Adrenal gland (tissue), 19 donors: ENCODE measurements at places on chromosomes 2 and 18. TPM values are rescaled to one million over a fixed set of nuclear protein-coding genes. Genes with fewer than 3 reads are reported as not detected.

- no peak for DNase-seq
These were observed 22.3 kb downstream of the ATP8B1 start for GRCh38 chr18:57780706-57781347.

Gene DGUOK
- total RNA-seq: 41.5 TPM

DNA sequence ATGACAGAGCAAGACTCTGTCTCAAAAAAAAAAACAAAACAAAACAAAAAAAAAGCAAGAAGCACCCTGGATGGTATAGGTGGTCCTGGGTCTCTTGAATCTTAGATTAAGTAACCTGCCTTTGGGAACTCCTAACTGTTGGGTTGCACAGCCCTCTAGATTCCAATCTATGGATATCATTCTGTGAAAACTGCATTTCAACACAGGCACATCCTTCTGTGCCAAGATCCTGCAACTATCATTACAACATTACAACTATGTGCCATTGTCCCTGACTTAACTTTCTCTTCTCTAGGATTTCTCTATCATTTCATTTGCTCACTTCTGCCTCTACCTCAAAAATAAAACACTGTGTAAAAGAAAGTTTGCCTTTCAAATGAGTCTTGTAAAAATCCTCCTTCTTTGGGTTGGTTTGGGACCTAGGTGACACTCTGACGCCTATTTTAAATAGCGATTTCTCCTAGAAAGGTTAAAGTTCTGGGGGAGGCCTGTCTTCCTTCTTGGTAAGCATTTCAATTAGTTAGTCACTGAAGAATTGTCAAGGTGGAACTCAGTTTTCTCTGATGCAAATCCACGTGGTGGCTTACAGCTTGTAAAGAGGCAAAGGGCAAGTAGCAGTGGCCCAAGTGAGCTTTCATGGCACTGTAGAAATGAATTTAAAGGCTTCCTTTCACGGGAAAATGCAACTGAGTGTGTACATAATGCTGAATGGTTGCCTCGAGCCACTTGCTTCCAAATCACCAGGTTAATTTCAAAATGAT lies 9.2 kb downstream of the LGALSL start:
- DNase-seq: no peak

Gene MFF
- total RNA-seq: 156 TPM

GRCh38 chr2:152227969-152228592 lies 52.5 kb upstream of the STAM2 start:
- no peak for DNase-seq

Gene TNFRSF11A
- 6.6 TPM for total RNA-seq

DNA sequence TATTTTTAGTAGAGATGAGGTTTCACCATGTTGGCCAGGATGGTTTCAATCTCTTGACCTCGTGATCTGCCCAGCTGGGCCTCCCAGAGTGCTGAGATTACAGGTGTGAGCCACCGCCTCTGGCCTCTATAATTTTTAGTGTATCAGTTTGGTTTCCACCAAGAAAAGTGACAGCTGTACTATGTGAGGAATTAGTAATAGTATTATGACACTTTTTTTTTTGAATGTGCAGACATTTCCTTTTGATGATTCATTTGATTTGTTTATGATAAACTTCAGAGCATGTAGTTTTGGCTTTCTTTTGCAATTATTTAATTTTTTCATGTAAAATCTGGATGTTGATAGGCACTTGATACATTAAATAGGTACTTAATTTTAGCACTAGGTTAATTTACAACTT lies 61.5 kb downstream of the PTPN4 start:
- no peak for DNase-seq

DNA sequence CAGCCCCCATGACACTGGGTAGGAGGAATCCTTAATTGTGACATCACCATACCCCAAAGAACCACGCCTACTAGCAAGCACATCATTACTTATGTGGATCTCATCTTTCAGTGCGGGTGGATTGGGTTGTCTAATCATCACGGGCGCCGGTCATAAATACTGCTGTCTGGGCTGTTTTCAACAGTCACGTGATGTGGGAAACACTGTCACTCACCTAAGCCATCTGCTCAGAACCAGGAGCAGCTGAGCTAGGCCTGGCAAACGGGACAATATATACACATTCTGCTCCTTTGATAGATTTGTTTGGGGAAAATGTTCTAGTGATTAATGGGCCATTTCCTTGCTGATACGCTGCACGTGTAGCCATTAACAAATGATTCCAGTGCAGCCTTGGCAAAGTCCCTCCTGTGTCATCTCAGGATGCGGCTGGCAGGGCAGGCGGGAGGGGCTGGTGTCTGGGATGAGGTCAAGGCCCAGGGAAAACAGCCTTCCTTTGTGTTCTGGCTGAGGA lies 145.9 kb upstream of the COPS8 start:
- no peak for DNase-seq

- DNase-seq: peak; percentile 58
These were observed 1.0 kb downstream of the ACVR1 start for GRCh38 chr2:157874997-157875640.

DNA sequence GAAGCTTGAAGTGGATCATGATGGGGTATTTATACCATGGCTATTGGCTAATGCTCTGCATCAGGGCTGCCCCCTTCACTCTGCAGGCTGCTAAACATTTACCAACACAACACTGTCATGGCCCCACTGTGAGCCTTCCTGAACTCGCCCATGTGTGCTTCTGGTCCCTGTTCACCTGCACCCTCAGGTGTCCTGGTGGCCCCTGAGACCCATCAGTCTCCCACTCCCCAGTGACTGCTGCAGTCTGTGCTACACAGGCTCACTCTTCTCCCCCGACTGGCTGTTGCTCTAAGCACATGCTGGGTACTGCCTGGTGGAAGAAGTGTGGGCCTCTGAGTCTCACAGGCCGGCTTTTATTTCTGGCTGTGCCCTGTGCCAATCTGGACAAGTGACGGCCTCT lies 183.0 kb upstream of the HS6ST1 start:
- no peak for DNase-seq

Gene CCDC85A
- total RNA-seq: 0.57 TPM

- DNase-seq: no peak
These were observed 1.7 kb downstream of the MYCN start for GRCh38 chr2:15941871-15942710.

- no peak for DNase-seq
These were observed 61.1 kb upstream of the RPL31 start for GRCh38 chr2:100940766-100941645.

DNA sequence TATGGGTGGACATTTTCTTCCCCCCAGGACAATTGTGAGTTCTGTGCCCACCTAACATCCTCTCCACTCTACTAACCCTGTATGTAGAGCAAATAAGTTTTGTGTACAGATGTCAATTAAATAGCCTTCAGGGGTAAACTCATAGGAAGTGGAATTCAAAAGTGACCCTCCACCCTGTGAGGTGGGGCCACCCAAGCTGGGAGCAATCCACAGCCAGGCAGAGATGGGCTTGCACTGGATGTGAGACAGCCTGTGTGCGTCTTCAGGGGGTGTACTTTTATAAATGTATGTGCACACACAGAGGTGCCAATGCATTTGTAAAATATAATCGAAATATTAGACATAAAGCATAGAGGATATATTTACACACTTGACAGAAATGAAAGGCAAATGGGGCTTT lies 33.1 kb upstream of the ATP6V1B1 start:
- DNase-seq: no peak

DNA sequence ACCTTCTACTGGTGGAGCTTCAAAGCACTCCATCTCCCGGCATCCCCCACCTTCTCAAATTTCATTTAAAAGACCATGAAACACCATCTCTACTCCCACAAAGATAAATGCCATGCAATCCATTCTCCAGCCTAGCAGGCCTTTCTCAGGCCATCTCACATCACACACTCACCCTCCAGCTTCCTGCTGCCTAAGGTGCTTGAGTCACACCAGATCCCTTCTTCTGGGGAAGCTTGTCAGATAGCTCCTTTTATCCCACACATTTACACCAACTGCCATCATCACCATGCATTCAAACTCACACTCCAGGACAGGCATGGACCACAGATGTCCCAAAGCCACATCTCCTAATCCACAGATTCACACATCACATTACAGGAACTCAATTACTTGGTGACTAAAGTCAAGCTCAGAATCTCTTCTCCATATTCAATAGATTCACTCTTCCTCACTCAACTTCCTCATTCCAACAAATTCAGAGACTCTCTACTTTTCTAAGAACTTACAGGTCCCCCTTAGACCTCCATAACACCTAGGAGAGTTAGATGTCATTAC lies 292.5 kb downstream of the TNS1 start:
- DNase-seq: no peak

DNA sequence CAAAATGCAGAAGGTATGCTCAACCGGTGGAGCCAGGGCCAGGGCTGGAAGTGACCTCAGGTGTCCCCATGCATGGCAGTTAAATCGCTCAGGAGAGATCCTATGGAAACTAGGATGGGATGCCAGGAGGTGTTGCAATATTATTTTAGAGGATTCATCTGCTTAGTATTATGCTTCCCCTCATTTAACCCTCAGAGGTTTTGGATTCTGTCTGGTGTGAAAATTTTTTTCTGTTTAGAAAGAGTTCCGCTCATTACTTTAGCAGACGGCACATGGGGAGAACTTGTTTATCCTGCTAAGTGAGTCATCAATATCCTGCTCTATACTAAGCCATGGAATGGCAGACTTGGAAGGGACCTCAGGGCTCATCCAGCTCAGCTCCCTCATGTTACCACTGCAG lies 42.5 kb downstream of the TRIB2 start:
- no peak for DNase-seq

DNA sequence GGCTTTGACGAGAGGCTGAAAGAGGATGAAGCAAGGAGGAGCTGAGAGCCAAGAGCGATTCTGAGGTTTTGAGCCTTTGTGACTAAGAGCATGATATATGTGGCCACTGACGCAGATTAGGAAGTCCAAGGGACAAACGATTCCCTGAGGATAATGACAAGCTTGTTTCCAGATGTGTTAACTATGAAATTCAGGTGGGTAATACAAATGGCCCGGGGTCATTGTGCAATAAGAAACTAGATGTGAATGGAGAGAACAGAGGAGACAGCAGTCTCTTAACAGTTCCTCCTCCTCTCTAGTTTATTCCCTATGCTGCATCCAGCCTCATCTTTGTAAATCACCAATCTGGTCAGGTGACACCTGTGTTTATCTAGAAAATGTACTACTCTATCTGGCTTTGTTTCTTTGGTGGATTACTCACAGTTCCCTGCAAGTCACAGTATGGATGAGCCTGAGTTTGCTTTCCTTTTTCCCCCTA lies 84.2 kb downstream of the SOCS6 start:
- peak; percentile 23 for DNase-seq

GRCh38 chr2:219789476-219789875 lies 162.0 kb downstream of the SLC4A3 start:
- DNase-seq: no peak

- no peak for DNase-seq
These were observed 101.9 kb downstream of the MREG start for GRCh38 chr2:215911301-215912085.

Gene REG3G
- 150 TPM for total RNA-seq

DNA sequence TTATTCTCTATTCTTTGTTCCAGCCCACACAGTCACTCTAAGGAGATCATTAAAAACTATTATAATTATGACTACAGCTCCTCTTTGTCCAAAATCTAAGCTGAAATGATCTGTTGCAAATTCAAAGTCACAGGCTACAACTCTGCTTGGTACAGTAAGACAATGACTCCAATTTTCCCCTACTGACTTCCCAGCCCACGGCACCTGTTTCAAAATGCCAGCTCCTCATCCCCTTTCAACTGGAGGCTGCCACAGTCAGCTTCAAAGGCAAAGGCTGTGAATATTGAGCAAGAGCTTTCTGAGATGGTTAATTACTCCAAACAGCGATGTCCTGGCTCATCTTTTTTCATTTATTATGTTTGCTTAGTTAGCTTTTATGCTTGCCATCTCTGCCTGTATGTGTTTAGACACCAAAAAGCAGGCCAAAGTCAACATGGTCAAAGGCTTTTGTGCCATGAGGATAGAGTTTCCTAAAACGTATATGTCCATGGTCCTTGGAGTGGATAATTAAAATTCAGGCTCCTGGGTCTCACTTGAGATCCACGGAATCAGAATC lies 141.1 kb downstream of the DOCK10 start:
- DNase-seq: no peak

Gene FBXO48
- 0.86 TPM for total RNA-seq

Gene SIX3
- total RNA-seq: not detected

GRCh38 chr2:136319237-136319636 lies 201.3 kb upstream of the CXCR4 start:
- no peak for DNase-seq

DNA sequence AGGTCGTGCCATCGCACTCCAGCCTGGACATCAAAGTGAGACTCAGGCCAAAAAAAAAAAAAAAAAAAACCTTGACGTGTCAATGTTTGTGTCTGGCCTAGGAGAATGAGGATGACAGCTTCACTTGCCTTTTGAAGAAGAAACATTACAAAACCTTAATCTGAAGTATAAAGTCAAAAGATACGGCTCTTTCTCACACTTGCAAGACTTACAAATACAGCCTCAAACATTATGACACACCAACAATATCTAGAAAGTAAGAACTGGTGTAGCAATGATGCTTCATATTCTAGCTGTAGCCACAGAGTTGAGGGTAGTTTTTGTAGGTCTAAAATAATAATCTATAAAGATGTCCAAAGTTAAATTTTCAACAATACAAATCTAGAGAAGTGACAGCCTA lies 25.5 kb downstream of the MPPE1 start:
- DNase-seq: no peak

Gene C2orf72
- total RNA-seq: 0.60 TPM

GRCh38 chr2:233065954-233066470 lies 5.9 kb downstream of the INPP5D start:
- no peak for DNase-seq

- no peak for DNase-seq
These were observed 36.9 kb upstream of the RAB31 start for GRCh38 chr18:9671214-9671613.

DNA sequence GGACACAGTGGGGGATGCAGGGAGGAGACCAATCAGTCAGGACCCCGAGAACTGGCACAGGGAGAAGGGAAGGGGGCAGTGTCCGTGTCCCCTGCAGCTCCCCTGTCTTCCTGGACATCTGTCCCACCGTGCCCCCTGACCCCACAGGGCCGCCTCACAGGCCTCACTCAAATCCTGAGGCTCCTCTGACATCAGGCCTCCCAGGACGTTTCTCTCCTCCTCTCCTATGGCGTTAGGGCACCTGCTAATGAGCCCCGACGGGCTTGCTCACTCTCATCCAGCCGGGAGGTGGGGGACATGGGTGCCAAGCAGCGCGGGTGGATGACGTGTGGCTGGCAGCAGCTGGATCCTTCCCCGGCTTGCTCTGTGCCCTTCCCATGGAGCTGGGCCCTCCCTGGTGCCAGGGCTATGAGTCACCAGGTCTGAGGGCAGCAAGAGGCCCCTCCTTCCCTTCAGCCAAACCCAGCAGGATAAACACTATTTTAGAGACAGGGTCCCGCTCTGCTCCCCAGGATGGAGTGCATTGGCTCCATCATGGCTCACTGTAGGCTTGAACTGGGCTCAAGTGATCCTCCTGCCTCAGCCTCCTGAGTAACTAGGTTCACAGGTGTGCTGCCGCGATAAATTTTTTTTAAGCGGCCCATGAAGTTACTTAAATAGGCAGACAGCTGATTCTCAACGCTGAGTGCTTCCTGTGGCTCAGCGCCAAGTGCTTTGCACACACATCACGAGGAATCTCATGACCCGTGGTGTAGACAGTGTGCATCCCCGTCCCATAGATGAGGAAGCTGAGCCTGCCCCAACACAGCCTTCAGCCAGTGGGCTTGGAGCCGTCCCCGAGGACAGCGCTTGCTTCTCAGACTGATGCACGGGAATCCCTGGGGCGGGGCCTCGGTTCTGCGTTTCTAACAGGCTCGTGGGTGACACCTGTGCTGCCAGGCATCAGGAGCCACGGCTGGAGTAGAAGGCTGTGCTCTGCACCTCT lies 64.5 kb upstream of the HDAC4 start:
- peak; percentile 90 for DNase-seq
